ENCODE measurements at places on chromosomes 5 and 9.
A peak's percentile ranks its signal among the peaks of the same experiment; 100 is the strongest.

GRCh38 chr9:129402931-129403778, 217.7 kb downstream of the C9orf50 start:
- no peak for DNase-seq

DNA sequence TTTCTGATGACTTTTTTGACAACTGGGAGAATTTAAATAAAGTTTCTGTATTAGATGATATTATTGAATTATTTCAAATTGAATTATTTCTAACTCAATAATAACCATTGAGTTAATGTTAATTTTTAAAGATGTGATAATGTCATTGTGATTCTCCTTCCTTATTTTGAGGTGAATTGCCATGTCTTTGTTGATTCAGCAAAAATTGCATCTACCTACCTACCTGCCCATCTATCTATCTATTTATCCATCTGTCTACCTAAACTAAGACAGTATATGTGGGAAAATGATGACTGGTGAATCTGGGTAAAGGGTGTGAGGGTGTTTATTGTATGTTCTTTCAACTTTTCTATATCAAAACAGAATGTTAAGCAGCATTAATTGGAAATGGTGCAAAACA, 75.0 kb downstream of the G3BP1 start:
- no peak for DNase-seq

- DNase-seq = peak; percentile 87
Measured at GRCh38 chr5:168334695-168335094, 43.2 kb downstream of the WWC1 start.

DNA sequence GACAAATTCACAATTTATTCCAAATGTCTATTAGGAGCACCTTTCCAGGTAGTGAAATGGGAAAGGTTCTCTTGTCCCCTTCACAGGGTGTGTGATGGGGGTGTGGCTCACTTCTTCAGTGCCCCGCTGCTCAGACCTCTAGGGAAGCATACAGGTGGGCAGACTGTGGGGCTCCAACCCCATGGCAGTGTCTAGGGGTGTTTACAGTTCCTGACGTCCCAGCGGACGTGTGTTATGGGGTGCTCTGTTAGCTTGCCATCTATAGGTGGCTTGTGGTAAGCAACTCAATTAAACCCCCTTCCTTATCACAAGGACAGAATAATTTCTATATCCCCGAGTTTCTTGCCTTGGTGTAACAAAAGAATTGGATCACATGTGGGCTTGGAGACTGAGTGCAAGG, 67.4 kb upstream of the SPINK5 start:
- DNase-seq = no peak

GRCh38 chr5:127994087-127994660, 89.4 kb upstream of the SLC12A2 start:
- no peak for DNase-seq

GRCh38 chr9:3887786-3888496, 362.1 kb upstream of the RFX3 start:
- DNase-seq = no peak

DNA sequence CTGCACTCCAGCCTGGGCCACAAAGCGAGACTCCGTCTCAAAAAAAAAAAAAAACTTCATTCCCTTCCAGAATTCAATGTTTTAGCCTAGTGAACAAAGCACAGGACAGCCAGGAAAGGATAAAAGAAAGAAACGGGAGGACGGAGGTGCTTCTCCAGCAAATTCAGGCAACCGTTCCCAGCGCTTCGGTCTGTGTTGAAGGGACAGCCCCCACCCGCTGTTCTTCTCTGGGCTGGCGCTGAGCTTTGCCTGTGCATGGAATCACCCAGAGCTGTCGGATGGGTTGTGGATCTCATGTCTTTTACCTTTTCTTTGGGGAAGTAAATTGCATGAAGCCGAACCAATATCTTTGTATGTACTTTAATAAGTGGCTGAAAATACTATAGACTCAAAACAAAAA, 248.4 kb upstream of the IRX2 start:
- DNase-seq = no peak

DNA sequence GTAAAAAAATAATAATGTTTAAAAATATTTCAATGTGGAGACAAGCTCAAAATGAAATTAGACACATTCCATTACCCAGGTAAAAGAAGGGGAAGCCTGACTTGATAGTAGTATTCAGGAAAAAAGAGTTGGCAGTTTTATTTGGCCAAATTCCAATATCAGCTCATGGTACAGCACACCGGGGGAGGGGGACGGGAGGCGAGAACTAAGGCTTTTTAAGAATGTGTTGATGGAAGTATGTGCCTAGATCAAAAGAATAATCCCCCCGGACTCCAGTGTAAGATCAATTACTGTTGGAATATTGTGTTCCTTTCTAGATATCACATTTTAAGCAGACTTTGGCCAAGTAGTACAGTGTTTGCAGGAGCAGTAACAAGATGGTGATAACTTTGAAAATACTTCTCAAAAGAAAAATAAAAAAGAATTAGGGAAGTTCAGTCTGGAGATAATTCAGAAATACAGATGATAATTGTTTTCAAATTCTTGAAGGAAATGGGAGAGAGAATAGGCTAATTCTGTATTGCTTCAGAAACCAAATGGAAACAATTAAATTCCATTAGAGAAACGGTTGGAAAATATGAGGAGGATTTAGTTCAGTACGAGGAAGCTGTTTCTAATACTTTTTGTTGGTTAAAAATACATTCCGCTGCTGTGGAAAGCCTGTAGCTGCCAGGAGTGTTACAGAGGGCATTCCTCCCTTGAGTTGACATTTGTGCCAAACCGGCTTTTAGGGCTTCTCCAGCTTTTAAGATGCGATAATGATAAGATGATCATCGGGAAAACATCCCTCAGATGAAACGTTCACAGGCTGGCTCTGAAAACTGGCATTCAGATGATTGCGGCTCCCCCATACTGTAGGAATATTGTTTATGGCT, 98.1 kb upstream of the ERBIN start:
- DNase-seq = peak; percentile 86

- no peak for DNase-seq
Measured at GRCh38 chr5:135878156-135878620, 17.5 kb downstream of the IL9 start.

DNA sequence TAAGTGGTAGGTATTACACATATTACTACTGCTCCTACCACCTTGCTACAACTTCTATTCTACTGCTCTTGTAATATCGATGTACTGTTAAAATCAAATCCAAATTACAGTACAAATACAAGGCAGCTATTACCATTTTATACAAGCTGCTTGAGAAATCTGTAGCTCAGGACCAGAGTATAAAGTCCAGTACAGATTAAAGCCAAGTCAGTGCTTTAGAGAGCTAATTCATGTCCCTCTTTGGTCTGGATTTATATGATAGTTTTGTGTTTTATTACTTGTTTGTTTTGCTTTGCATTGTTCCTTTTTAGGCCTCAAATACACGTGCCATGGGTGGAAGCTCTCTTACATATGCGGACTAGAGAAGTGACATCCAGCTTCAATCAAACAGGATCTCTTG, 75.8 kb downstream of the DPYSL3 start:
- no peak for DNase-seq

DNA sequence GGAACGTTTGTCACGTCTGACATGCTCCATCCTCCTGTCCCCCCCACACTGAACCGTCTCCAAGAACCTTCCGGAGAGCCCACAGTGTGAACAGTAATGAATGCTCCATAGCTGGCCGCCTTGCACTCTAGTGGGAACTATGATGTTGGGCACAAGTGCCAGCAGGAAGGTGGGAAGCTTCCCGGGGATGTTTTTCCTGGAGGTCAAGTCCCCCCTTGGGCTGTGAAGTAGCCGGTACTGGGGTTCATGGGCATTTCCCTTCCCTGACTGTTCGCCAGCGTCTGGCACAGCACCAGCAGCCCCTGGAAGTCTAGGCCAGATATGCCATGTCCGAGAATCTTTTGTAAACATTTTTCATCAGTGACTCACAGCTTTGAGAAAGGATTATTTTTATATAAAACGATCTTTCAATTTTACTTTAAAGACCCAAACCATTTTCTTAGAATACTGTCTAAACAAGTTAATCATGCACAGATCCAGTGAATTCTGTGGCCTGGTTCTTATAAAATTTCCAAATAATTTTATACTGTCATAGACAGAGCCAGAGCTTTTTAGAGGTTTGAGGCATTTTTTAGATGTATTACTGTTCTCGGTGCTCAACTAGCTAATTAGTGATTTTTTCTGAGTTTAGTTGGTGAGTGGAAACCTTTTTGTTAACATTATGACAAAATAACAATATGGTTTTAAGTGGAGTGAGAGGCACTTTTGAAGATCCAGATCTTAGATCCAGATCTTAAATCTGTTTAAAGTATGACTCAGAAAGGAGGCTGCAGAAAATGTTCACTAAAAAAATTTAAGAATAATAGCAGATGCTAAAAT, 11.6 kb downstream of the ABL1 start:
- peak; percentile 79 for DNase-seq

DNA sequence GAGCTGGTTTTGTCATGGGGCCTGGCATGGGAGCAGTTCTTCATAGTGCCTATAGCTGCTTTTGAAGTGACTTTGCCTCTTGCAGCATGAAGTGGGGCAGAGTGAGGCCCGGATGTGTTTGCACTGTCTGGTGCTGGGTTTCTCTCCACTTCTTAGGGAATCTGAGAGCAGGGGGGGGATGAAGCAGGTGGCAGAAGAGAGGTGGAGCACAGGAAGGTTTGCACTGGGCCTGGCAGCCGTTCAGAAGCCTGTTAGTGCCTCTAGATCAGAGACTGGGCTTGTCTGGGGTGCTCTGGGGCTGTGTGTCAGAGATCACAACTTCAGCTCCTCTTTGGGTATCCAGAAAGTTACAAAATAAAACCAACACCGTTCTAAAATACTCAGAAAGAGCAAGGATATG, 18.4 kb downstream of the USP20 start:
- no peak for DNase-seq

DNA sequence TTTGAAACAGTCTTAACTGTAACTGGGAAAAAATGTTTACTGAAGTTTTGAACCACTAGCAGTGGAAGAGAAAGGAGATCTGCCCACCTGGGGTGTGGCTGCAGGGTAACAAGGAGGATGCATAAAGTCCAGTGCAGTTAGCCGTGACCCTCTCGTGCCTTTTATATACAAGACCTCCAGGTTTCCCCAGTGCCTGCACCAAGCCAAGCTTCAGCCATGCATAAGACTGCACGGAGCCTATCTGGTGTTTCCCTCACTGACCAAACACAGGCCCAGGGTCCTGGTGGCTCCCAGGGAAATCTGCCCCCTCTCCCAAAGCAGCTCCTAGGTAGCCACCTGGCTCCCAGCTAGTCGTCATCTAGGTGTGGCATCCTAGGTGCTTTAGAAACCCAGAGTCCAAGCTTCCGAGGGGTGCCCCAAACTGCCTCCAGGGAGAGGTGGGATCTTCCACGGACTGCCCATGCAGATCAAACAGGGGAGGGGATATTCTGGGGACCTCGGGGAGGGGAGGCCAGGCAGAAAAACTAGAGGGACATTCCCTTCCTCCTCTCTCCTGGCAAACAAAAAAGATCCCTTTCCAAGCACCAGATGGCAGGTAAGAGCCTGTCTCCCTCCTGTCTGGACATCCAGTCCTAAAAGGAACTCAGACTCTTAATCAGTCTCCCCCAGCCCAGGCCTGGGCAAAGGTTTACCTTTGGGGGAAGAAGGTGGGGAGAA, 2.7 kb downstream of the SHB start:
- no peak for DNase-seq

- DNase-seq = no peak
Measured at GRCh38 chr5:74079971-74080556, 454.1 kb downstream of the ARHGEF28 start.

DNA sequence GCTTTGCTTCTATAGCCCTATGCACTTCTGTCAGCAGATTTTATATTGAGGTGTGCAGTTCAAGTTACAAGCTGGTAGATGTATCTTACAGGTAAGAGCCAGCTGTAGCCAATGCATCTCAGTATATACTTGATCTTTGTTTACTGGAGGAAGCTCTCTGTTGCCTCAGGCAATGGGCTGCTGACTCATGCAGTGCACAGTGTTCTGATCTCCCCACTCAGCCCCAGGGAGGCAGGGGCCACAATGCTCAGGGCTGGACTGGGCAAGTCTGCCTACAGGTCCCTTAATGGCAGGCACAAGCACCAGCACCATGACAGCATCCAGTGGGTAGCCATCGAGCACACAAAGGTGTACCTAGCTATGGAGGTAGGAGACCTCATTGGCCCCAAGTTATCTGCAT, 178.8 kb upstream of the CDH10 start:
- no peak for DNase-seq

DNA sequence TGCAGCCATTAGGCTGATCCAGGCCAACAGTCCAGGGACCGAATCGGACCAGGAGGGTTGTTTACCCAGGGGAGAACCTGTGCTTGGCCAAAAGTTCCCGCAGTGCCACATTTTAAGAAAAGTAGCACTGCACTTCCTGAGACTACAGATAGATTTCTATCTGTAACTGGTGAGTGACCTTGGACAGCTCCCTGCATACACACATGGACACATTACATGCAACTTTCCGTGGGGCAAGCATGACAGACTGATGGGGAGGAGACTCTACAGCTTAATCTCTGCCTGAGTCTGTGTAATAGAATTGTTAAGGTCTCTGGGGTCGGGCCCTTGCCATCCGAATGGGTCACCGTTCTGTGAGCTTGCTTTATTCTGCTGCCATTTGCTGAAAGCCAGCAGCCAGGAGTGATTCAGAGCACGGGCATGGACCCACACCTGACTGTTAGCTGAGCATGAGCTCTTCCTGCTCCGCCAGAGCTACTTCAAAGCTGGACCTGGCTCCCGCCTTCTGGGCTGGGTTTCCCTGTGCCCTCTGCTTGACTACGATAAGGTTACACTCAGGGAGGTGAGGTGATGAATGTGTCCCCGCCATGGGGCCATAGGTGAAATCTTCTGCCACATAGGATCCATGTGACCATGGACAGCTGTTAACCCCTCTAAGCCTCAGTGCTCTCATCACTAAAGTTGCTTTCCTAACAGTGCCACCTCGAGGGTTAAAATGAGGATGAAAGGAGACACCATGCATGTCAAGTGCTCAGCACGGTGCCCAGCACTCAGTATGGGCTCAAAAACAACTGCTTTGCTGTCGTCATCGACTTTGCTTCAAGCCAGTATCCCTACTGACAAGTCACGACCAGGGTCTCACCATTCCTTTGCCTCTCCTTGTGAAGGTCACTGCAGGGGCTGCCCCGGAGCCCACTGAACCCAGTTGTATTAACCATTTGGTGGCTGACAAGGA, 200.0 kb downstream of the MELK start:
- peak; percentile 7 for DNase-seq
